Cardiac septum (tissue), 1 donor: ENCODE measurements at places on chromosomes 4 and X.

GRCh38 chrX:133697656-133698055, 282.4 kb upstream of the GPC4 start:
- no peak for DNase-seq

- no peak for DNase-seq
Observed at GRCh38 chr4:68021185-68021584, 57.9 kb upstream of the TMPRSS11A start.

DNA sequence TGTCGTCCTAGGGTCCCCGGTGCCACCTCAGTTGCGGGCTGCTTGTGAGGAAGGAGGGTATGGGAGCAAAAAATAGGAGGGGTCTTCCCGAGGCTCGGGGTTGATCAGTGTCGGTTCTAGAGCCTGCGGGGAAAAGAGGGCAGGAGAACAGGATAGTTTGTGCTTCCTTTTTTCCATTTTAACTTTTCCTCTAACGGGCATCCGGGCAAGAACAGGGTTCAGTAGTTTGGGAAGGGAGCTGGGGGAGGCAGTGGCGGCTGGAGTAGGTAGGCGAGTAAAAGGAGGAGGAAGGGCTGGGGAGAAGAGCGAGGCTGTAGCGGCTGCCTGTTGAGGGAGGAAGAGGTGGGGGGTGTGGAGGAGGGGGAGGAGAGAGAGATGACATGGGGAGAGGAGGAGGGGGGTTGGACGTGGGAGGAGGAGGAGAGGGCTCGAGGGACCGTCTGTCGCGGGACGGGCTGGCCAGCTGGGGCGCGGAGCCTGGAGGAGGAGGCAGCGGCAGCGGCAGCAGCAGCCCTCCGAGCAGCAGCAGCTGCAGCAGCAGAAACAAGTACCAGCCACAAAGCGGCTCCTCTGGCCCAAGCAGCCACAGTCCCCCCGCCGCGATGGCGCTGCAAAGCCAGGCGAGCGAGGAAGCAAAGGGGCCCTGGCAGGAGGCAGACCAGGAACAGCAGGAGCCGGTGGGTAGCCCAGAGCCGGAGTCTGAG, at the start of gene SLC16A2:
SLC16A2 (plus strand) TSS at position 458 of the 704 bp plus-strand sequence; CDS start at position 603, 145 bp downstream.
- peak; percentile 77 for DNase-seq

DNA sequence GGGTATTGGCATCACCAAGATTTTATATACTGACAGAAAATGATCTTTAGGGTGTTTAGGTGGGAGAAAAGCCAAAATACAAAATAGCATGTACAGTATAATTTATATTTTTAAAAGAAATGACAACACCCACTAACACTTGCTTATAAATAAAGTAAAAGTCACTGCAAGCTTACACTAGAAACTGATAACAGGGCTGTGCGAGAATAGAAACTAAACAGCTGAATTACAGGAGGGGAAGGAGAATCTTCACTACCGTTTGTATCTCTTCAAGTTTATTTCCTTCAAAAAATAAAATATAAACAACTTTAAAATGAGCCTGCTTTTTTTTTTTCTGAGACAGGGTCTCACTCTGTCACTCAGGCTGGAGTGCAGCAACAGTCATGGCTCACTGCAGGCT, 22.8 kb downstream of the GRSF1 start:
- no peak for DNase-seq

DNA sequence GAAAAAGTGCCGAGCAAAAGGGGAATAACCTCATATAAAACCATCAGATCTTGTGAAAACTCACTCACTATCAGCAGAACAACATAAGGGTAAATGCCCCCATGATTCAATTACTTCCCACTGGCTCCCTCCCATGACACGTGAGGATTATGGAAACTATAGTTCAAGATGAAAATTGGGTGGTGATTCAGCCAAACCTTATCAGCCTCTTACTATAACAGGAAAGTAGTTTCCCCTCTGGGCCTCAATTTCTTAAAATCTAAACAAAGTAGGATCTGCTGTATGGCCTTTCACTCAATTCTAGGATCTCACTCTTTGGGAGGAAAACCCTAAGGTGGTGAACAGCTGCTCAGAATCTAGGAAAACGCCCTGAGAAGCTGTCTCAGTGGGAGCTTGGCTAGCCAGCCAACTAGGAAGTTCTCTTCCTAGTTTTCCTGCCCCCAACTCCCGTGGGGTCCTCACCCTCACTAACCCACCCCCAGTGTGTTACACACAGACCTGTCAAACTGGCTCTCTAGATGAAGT, 1017.1 kb upstream of the HS3ST1 start:
- no peak for DNase-seq

DNA sequence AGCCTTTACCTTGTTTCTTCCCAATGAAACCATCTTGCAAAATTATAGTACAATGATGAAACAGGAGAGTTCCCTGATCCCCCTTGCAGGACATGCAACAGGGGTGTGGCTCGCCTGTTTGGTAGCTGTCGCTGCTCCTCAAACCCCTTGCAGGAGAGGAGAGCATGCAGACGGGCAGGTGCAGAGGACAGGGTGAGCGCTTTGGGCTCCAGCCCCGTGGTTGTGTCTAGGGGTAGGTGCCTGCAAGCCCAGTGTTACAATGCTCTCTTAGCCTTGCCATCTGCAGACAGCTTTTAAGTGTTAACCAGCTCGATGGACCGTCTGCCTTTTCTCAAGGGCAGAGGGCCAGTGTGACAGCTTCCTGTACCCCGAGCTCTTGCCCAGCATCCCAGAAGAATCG, 102.0 kb downstream of the TAB3 start:
- no peak for DNase-seq

GRCh38 chr4:40978548-40978947, 228.8 kb downstream of the NSUN7 start:
- no peak for DNase-seq

GRCh38 chr4:153788051-153788412, 851 bp downstream of the SFRP2 start:
- no peak for DNase-seq

GRCh38 chr4:145639186-145639698, 20.1 kb downstream of the MMAA start:
- no peak for DNase-seq

GRCh38 chr4:56387023-56388001, at the start of gene AASDH:
Gene AASDH (minus strand): TSS chr4:56387491. CDS start chr4:56384299, 3,192 bp downstream.
- peak; percentile 96 for DNase-seq

DNA sequence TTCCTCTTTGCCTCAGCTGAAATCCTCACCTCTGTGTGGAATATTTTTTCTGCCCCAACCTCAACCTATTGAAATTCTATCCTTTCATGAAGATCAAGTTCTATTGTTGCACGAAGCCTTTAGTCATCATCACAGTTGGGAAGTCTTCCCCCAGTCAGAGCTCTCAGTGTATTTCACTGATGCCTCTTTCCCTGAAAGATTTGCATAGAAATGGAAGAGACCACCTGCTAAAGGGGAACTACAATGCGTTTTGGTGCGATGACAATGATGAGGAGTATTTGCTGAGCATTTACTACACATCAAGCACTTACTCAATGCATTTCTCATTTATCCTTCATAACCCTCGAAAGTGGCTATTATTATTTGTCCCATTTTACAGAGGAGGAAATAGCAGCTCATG, 151.2 kb upstream of the KLF3 start:
- no peak for DNase-seq

DNA sequence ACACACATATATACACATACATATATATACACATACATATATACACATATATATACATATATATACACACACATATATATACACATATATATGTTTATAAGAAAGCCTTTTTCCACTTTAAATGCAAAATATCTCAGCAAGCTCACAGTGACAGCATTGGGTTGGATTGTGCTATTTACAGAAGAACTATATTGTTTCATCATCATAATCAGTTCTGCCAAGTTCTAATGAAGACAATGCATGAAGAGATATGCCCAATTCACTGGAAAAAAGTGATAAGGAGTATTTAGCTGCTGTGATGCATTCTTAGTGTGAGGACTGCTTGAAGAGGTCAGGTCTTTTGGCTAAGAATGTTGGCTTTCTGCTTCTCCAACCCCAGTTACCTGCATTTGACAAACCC, 54.4 kb downstream of the RNF150 start:
- no peak for DNase-seq

DNA sequence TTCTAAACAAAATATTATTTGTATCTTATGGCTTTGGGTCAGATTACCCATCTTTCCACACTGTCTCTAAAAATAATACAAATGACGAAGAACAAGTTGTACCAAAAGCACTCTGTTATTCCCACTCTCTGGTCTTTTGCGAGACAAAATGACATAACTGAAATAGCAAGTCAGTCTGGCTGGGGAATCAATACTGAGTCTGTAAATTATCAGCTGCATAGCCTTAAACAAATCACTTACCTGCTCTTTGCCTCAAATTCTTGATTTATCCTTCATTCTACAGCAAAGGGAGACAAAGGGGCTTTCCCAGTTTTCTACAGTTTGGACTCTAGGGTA, 40.9 kb downstream of the SOWAHB start:
- no peak for DNase-seq

DNA sequence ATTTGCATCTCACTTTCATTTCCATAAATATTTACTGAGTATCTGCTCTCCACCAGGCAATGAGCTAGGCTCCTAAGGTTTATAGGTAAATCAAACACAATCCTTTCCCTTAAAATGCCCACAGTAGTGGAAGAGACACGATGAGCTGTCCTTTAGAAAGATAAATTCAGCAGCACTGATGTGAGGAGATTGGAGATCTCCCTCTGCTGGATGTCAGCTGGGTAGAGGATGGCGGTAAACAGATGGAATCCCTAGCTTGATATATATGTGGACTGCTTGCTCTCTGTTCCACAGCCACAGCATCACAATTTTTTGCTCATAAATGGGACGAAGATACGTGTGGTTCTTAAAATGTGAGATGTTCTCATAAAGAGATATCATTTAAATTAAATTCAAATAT, 216.4 kb upstream of the RASGEF1B start:
- no peak for DNase-seq

GRCh38 chr4:67935888-67936287, 27.4 kb downstream of the TMPRSS11A start:
- no peak for DNase-seq
